ENCODE measurements at places on chromosomes 16 and 17.

GRCh38 chr16:69399361-69399760 lies 13.6 kb upstream of the TERF2 start:
- DNase-seq, result no peak

- DNase-seq, result no peak
These were observed 597 bp downstream of the LIG3 start for GRCh38 chr17:34980681-34981537.

GRCh38 chr16:49755313-49755620 lies 100.6 kb downstream of the ZNF423 start:
- no peak for DNase-seq

GRCh38 chr17:50638606-50638965 lies 3.9 kb downstream of the ABCC3 start:
- no peak for DNase-seq

GRCh38 chr17:76182016-76182764 lies 41.1 kb upstream of the FOXJ1 start:
- DNase-seq, result peak; percentile 79

DNA sequence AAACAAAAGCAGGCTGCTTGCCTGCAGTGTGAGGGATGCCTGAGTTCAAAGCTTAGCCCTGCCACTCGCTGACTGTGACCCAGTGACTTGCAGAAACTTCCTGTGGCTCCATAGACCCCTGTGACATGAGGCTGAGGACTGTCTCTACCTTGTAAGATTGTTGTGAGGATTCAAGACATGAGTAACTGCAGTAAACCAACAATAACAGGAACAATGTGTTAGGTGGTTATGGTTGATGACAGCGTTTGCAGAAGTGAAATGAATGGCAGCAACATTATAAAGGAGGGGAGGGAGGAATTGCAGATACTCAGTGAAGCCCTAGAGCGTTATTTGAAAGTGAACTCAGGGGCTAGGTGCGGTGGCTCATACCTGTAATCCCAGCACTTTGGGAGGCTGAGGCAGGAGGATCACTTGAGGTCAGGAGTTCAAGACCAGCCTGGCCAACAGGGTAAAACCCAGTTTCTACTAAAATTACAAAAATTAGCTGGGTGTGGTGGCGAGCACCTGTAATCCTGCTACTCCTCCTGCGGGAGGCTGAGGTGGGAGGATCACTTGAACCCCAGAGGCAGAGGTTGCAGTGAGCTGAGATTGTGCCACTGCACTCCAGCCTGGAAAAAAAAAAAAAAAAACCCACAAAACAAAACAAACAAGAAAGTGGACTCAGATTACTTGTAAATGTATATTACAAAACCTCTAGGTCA lies 33.5 kb upstream of the EMP2 start:
- DNase-seq, result no peak

DNA sequence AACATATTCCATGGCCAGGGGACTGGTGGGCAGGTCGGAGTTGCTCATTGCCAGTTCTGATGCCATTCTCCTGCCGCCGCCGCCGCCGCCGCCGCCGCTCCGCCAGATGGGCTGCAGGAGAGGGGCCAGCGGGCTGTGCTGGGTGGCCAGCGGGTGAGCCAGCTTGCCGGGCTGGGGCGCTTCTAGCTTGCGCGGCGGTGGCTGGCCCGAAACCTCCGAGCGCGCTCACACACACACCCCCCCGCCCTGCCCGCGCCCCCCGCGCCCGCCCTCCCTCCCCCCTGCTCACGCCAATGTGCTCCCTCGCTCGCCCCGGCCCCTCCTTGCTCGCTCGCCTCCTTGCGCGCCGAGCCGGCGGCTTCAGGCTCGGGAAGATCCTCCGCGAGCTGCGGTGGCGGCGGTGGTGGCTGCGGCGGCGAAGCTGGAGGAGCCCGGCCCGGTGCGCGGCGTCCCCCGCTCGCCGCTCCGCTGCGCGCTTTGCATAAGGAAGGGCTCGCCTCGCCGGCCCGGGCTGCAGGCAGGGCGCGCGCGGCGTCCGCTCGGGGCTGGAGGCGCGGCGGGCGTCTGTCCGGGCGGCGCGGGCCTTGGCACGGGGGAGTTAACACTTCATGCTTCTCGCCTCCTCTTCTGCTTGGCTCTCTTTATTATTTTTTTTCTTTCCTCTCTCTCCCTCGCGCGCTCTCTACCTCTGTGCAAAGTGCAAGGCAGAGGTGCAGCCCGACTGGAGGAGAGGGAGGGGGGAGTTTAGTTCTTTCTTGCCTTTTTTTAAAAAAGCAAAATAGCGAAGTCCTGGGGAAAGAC lies 500 bp downstream of the MAF start:
- no peak for DNase-seq

- no peak for DNase-seq
These were observed 19.5 kb downstream of the BCL7C start for GRCh38 chr16:30874244-30874820.

GRCh38 chr17:50630524-50631194 lies 4.0 kb upstream of the ABCC3 start:
- no peak for DNase-seq

DNA sequence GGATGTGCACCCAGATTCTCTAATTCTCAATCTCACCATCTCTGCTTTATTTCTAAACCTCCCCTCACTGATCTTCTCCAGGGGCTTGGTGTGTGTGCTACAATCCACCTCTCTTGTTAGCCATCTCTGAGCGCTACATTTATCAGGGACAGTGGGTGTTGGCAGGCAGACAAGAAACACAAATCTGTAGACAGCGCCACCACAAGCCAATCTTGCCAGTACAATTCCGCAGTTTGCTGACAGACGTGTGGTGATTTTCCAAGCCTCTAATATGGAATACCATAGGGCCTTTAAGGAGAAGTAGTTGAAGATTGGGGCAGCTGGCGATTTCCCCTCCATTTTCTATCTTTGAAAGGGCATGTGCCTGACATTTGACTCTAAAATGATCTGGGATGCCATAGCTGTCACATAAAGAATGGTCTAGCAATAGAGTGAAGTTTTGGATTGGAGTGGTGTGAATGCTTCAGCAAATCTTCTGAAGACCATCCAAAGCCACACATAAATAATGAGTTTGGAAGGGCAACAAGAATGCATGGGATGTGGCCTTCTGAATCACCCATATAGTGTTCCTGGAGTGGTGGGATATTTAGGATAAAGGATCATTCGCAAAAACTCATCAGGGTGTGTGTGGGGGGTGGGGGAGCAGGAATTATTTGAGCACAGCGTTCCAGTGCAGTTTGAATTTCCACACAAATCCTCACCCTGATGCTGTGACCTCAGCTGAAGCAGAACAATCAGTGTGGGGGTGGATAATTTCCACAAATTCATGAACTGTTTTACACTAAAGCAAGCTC lies 12.0 kb upstream of the ANKFN1 start:
- no peak for DNase-seq

GRCh38 chr16:57519796-57520360 lies 16.5 kb downstream of the CCDC102A start:
- no peak for DNase-seq

GRCh38 chr17:74350486-74350885 lies 11.2 kb downstream of the BTBD17 start:
- DNase-seq, result no peak

GRCh38 chr17:4675791-4676190 lies 28.1 kb downstream of the PELP1 start:
- DNase-seq, result no peak

GRCh38 chr16:88194397-88195268 lies 188.1 kb upstream of the ZNF469 start:
- DNase-seq, result no peak

DNA sequence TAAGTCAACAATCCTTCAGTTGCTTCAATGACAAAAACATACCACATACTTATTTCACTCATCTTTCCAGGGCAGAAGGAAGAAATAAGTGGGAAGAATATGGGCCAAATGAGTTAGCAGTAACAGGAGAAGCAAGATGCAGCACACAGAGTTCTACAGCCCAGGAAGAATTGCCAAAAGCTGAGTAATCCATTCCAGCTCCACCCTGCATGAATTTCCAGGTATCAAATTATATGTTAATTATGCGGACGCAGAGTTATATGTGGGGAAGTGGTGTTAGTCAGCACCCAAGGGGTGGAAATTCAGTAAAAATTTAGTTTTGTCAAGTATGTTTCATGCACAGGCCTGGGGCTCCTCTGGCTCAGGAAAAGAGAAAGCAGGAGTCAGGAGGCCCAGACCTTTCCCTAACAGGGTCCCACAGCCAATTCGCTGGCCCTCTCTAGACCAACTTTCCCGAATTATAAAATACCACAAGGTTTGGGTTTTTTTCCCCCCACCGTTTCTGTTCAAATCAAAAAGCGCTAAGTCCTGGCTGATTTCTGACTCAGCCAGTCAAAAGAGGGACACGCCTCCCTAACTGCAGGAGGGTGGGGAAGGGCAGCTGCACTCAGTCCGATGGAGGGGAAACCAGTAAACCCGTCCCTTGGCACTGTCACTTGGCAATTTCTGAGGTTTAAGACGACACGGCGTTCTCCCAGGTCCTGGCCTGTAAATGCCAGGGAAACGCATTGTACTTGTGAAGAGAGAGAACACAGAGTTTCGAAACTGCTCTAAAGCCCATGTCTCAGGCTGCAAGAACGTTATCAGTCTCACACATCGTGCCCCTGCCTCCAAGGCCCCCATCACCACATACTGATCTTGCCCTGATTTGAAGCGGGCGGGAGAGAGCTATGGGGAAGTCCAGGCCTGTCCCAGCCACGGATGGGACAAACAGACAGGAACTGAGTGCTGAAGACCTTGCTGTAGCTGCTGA lies 58.1 kb downstream of the ZFHX3 start:
- no peak for DNase-seq

DNA sequence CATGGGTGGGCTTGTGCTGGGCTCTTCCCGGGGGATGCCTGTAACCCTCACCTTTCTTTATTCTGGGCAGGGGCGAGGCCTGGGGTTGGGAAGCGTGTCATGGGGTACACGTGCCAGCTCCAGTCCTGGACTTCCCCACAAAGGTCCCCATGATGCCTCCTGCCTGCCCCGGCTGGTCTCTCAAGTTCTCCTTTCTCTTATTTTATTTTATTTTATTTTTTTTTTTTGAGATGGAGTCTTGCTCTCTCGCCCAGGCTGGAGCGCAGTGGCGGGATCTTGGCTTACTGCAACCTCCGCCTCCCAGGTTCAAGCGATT lies 8.6 kb downstream of the ATP2A3 start:
- no peak for DNase-seq

DNA sequence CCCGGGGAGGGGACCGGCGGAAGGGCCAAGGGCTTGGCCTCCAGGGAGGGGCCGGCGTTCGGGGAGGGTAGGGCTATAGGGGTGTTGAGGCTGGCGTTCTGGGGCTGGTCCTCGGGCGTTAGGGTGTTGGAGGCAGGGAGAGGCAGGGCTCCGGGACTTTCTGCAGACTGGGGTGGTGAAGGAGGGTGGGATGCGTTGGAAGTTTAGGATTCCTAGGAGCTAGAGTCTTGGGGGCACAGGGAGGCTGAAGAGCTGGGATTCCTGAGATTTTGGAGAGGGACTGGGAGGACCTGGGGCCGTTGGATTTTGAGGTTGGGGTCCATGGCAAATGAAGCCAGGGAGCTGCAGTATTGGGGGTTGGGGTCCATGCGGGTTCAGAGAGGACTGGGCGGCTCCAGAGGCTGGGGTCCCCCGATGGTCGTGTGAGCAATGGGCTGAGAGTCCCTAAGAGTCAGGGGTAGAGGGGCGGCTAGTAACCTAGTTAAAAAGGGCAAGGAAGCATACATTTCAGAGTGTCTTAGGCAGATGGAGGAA lies 740 bp downstream of the NFATC2IP start:
- no peak for DNase-seq

- DNase-seq, result no peak
These were observed 1.9 kb downstream of the CMC2 start for GRCh38 chr16:81004646-81005353.

GRCh38 chr17:40993839-40994238 lies at the start of gene KRTAP3-3:
Gene KRTAP3-3 (minus strand): TSS chr17:40994164. CDS start chr17:40994097, 67 bp downstream.
- no peak for DNase-seq

- no peak for DNase-seq
These were observed 18.3 kb downstream of the UBFD1 start for GRCh38 chr16:23575834-23576233.

DNA sequence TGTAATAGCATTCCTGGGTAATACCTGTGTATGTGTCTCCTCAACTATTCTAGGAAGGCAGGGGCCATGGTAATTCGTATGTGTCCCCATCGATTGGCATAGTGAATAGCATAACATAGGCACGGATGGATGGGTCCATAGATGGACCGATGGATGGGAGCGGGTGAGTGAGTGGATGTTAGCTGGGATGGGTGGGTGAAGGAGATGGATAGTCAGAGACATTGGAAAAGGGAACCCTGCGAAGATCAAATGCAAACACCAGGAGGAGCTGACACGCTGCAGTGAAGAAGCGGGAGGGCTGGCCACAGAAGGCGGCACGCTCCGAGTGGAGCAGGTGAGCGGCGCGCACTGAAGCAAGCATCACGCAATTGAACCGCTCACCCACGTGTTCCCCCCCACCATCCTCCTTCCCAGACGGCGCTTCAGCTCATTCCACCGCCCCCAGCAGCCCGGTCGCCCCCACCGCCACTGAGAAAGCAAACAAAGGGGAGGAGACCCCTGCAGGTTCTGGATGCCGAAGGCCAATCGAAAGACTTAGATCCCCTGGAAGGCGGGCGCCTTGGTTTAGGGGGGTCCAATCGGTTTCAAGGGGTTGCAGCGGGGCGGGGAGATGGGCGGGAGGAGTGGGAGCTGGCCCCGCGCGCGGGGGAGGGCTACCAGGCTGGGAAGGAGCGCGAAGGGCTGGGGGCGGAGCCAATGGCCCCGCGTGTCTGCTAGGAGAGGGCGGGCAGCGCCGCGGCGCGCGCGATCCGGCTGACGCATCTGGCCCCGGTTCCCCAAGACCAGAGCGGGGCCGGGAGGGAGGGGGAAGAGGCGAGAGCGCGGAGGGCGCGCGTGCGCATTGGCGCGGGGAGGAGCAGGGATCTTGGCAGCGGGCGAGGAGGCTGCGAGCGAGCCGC lies at the start of gene ARRB2:
Gene ARRB2, plus strand, starts transcription at position 839 of the 899 bp plus-strand sequence. CDS start 90 bp downstream, outside the sequence.
- DNase-seq, result peak; percentile 74

GRCh38 chr17:68277807-68278206 lies 13.1 kb downstream of the SLC16A6 start:
- no peak for DNase-seq

DNA sequence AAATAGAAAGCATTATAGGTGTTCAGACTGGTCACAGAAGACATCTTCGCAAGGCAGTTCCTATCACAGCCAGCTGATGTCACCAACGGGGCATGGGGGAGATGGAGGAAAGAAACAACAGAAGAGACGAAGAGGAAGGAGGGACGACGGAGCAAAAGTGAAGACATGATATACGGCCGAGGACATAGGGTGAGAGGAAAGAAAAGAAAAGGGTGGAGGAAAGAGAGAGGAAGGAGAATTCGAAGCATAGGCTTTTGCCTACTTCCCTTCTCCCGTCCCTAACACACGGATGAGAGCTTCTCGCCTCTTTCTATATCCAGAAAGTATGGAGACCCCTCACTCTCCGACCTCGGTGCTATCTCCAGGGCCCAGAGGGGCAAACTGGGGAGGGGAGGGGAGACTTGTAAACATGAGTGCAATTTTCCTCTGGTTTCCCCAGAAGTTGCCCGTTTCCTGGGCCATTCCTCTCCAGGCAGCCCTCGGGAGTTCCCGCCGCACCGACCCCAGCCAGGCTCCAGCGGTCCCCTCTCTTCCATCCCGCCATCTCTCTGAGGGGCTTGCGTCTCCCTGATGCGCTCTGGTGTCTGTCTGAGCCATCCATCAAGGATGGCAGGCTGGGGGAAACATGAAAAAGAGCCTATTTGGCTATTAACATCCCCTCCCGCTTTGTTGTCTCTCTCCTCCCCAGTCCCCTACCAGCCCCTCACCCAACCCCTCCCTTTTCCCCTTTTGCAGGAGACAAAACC lies 26.0 kb downstream of the COPZ2 start:
- no peak for DNase-seq

Measured in SK-N-MC (cell line).